ENCODE measurements at places on chromosomes 12 and 14.

GRCh38 chr14:86997271-86997670 lies 995.7 kb downstream of the GALC start:
- DNase-seq: no peak

GRCh38 chr12:12272869-12273268 lies 6.0 kb upstream of the LRP6 start:
- DNase-seq: no peak

GRCh38 chr14:89672636-89673511 lies 255.8 kb upstream of the FOXN3 start:
- DNase-seq: no peak

GRCh38 chr12:89671469-89671868 lies 37.2 kb downstream of the ATP2B1 start:
- no peak for DNase-seq

DNA sequence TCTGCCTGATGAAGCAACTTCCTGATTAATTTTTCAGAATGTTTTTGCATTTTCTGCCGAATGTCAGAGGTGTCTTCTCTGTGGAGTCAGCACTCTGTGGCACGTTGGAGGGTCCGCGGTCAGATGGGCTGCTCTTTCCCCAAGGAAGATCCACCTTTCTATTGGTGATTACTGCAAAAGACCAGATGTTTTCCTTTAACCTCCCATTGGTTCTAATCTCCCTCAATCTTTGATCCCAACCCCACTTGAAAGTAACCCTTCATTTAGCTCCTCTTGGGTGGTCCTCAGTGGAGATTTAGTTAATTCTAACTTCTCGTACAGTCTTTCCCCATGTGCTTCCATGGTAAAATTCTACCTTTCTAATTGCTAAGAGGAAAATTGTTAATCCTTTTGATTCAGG lies 397.7 kb upstream of the DDHD1 start:
- no peak for DNase-seq

- DNase-seq: no peak
Observed at GRCh38 chr12:91974541-91975085, 171.0 kb downstream of the BTG1 start.

DNA sequence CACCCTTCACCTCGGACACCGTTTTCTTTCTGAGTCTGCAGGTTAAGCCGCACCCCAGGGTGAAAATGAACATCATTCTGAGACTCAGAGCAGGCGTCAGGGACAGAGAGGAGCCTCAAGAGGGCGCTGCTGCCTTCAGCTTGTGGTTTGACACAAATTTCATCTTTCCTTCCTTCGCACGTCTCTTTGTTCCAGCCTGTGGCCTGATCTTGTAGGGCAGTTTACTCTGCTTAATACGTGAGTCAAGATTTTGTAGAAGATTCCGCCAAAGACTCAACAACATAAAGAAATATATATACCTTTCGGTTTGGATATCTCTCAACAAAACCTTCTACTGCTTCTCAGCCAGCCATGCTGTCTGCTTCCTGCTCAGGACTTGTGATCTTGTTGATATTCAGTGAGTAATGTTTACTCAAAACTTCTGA lies 329.3 kb upstream of the OR4E1 start:
- no peak for DNase-seq

DNA sequence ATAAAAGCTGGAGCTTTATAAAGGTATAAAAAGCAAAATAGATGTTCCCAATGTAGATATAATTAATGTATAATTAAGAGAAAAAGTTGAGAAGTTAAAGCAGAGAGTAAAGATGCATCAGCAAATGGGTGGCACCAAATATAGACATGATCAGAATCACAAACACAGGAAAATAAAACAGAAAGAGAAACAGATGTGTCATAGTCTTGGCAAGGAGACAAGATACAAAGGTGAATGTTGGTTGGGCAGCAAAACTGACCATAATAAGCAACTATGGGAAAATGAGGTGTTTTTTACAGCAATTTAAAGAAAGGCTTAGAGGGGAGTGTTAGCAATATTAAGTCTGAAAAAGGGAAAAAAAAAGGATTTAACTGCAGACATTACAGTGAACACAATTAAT lies 135.4 kb upstream of the CLEC14A start:
- no peak for DNase-seq

DNA sequence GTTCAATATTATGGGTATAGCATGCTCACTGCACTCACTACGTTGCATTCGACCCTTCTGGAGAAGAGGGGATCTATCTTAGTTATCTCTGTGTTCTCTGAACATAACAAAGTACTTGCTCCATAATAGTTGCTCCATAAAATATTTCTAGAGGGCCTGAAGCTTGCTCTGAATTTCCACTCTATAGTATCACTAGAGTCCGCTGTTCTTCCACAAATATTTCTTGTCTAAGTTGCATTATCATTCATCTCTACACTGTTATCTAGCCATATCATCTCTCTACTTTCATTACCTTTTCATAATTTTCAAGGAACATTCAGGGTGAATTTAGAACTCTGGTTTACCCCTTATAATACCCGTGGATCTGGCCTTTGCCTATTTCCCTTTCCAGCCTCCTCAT lies 246.1 kb upstream of the PDE3A start:
- no peak for DNase-seq

GRCh38 chr12:49730568-49731101 lies 10.7 kb upstream of the TMBIM6 start:
- DNase-seq: no peak

DNA sequence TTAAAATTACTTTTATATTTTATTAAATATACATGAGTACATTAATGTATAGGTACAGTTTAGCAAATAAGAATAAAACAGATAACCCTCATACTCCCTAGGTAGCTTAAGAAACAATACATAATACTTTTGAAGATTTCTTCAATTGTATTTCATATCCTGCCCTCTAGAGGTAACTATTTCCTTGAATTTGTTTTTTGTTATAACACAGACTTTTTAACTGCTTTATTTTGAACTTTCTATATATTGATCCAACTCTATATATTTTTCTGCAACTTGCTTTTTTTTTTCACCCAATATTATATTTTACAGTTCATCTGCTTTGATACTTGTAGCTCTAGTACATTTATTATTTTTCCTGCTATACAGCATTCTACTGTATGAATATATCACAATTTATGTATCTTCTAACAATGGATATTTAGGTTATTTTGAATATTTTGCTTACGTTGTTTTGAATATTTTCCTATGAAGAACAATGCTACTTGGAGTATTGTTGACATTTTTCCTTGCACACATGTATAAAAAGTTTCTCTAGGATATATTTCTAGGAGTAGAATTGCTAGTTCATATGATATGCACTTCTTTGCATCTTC lies 72.8 kb upstream of the ABCD2 start:
- DNase-seq: no peak

DNA sequence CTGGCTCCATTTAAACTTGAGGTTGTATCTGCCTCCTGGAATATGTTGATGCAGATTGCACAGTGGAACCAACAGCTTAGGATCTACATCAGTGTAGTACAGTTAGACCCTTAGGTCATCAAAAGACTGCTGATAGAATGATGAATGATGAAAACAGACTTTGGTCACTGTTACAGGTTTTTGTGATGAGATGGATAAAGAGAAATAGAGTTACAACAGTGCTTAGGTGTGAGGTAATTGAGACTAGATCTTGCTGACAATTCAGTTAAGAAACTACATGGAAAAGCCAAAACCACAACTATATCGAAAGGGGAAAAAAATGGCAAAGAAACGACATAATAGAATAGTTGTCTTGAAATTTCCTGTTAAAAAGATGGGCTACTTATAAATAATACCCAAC lies 145.7 kb upstream of the LMNTD1 start:
- no peak for DNase-seq

- no peak for DNase-seq
Observed at GRCh38 chr14:87397499-87397898, 595.5 kb downstream of the GALC start.

- peak; percentile 50 for DNase-seq
Observed at GRCh38 chr12:64098709-64099354, 123.3 kb downstream of the KICS2 start.

- DNase-seq: no peak
Observed at GRCh38 chr12:24378548-24379407, 429.3 kb upstream of the SOX5 start.

GRCh38 chr12:120783197-120783596 lies 57.6 kb downstream of the ACADS start:
- no peak for DNase-seq

GRCh38 chr14:94176808-94177207 lies 2.7 kb downstream of the PPP4R4 start:
- no peak for DNase-seq

DNA sequence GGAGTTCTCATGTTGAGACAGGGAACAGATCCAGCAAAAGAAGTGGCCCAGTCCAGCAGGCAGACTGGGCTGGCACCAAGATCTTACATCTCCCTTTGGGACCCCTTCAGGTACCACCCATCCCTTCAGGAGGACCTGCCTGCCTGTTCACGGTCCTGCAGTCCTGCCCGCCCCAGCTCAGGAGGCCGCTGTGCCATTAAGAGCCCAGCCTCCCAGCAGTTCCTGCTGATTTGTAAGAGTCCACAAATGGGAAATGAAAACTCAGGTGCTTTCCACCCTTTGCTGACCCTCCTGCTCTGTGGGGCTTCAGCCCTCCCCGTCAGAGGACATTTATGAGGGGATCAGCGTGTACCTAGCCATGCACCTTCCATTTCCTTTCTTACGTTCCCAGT lies 39.5 kb downstream of the C14orf132 start:
- DNase-seq: no peak

- no peak for DNase-seq
Observed at GRCh38 chr12:52791271-52792184, 4.4 kb downstream of the KRT3 start.

DNA sequence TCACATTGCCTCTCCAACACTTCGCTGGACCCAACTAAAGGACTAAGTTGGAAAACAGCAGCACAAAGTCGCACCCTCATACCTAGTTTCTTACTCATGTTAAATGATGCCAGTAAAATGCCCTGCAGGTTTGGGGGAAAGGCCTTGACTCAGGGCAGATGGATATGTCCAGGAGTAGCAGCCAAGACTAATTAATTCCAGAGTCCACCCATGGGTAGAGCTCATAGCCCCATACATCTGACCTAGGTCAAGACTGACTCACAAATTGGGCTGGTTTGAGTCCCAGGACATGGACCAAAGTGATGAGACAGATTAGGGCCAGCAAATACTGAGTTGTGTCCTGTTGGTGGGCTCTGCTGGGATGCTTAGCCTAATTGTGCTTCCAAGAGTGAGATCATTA lies 224.0 kb upstream of the BTG1 start:
- no peak for DNase-seq

GRCh38 chr12:14946162-14946561 lies 7.8 kb upstream of the ERP27 start:
- no peak for DNase-seq

Data from heart left ventricle (tissue), 16 donors.